ENCODE measurements at places on chromosomes 2 and 18.

- no peak for DNase-seq
These were observed 35.4 kb downstream of the ARHGEF4 start for GRCh38 chr2:130871843-130872740.

GRCh38 chr18:24553571-24554285 is 93.3 kb downstream of the HRH4 start:
- DNase-seq = no peak

DNA sequence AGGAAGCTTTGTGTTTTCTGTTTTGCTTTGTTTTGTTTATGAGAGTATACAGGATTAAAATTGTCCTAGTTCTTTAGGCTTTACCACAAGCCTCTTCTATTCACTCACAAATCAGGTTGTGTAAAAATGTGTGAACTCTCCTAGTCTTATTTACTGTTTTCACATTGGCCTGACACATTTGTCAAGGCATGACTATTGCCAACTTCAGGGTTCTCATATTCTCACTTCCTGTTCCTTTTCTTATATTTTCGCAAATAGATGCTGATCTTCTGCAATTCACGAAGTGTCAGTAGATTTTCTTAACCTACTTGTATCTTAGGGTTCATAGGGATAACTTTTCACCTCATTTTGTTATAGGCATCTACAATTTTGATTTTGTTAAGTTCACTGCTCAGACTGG is 67.1 kb downstream of the CCDC102B start:
- no peak for DNase-seq

GRCh38 chr2:60509066-60509465 is 44.4 kb downstream of the BCL11A start:
- no peak for DNase-seq

DNA sequence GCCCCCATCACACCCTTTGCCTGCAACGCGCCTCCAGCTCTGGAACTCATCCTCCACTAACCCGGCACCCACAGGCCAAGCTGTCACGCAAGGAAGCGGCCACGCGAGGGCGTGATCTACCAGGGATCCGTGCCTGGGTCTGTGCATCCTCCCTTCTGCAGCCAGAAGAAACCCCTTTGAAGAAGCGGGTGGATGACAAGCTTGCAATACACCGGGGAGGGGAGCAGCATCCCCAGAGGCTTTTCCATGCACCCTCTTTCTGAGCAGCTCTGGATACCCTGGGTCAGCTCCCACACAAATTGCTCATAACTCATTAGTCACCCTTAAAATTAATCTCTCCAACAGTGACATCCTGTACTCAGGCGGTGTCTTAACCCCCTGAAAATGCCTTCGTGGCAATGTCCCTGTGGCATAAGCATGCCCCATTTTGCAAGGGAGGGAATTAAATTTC is 47.6 kb downstream of the PDCL3 start:
- peak; percentile 61 for DNase-seq

GRCh38 chr2:218423584-218423983 is 4.7 kb downstream of the VIL1 start:
- DNase-seq = no peak

GRCh38 chr2:61262699-61263098 is 100.7 kb downstream of the C2orf74 start:
- peak; percentile 81 for DNase-seq

- DNase-seq = peak; percentile 88
These were observed 381.2 kb downstream of the TXNL1 start for GRCh38 chr18:56257205-56257604.

- DNase-seq = no peak
These were observed 1089.4 kb upstream of the SLC39A10 start for GRCh38 chr2:194567661-194568017.

DNA sequence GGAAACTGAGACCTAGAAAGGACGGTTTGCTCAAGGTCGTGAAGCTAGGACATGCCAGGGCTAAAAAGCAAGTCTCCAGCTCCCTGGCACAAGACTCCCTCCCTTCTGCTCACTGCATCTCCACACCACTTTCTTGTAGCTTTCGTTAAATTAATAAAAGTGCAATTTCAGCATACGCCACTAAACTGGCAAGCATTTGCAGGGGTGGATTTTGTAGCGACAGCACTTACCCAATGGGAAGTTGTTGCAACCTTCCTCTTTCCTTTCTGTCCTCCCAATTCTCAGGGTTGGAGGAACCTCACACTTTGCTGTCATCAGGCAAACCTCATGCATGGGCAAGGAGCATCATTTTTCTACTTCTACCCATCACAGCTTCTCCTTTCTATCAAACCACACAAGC is 7.4 kb upstream of the RHOB start:
- DNase-seq = no peak

DNA sequence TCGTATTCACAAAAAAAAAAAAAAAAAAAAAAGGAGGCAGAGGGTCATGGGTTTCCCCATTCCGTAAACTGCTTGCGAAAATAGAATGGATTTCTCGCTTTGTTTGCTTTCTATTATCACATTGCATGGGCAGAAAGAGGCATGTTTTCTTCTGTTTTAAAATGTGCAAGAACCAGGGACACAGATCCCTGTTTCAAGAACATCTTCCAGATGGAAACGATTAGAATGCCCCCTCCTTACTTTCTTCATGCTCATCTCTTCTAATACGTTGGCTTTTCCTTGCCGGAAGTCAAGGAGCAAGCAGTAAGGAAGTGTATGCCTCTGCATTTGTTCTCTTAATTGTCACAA is 51.0 kb upstream of the ZNF516 start:
- DNase-seq = no peak

DNA sequence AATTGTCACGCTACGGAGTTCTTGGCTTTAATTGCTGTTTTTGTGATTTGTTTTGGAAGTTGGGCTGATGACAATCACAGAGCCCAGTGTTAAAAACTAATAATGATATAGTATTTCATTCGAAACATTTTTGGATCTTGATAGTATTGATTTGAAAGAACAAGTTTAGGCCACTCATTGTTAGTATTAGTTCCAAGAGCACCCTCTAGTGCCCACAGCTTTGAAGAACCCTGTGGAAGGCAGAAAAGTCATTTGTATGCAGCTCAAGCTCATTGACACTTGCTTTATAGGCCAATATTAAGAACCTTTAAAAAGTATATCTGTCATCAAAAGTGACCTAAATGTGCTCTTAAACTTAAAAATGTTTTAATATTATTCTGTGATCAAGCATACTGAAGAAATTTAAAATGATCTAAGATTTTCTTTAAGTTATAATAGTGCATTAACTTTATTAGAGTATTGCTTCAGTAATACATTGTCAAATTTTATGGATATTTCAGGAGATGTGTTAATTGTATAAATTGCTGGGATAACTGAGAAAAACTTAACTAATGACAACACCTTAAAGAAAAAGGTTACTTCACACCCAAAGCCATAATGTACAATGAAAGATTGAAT is 191.0 kb downstream of the GRB14 start:
- DNase-seq = peak; percentile 8

DNA sequence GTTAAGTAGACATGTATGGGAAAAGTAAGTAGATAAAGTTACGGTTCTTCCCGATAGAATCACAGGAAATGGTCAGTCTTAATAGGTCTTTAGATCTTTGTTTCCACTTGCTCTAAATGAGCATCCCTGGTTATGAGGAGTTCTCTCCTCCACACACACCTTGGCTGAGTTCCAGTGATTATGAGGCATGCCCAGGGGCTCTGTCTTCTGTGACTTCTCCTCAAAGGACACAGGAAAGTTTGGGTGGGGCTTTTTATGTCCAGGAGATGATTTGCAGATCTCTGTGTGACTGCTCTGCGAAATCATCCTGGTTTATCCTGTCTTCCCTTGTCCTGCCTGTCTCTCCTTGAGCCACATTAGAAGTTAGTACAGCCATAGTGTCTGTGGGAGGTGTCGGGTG is 83.9 kb upstream of the EML6 start:
- DNase-seq = no peak

GRCh38 chr2:65355186-65355831 is 77.1 kb downstream of the SPRED2 start:
- DNase-seq = peak; percentile 41

DNA sequence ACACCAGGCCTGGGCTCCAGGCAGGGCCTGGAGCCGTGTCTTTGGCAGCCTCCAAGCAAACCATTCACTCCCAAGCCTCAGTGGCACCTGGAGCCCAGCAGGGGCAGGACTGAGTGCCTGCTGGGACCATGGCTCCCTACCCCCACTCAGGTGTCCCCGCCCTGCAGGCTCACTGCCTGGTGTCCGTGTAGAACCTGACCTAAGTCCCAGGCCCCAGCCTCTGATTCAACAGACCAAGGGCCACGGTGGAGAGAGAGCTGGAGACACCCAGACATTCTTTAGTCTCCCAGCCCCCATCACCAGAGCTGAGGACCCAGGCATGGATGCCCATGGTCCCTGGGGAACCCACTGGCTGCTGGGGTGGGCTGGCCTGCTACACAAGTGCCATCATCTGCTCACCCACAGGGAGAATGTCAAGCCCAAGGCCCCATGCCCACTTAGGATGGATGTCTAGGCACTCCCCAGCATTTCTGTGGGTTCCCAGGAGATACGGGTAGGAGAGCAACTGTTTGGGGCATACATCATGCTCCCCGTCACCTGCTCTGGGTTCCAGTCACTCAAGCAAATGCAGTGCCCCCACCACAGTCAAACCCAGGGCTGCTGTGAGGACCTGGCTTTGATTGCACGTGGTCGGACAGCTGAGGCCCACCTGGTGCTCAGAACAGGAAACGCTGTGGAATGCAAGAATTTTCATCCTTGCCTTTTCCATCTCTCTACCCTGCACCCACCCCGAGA is 42.9 kb upstream of the ATG16L1 start:
- DNase-seq = no peak

DNA sequence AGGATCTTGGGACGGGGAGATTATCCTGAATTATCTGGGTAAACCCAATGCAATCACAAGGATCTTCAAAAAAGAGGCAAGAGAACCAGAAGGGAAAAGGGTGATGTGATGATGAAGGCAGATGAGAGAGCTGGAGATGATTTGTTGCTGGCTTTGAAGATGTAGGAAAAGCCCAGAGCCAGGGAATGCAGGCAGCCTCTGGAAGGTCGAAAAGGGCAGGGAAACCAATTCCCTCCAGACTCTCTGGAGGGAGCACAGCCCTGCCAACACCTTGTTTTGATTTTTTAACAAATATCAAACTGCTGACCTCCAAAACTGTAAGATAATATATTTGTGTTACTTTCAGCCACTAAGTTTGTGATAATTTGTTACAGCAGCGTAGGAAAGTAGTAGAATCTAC is 48.9 kb upstream of the IL1R2 start:
- no peak for DNase-seq

GRCh38 chr2:149145314-149146295 is 107.1 kb downstream of the LYPD6B start:
- no peak for DNase-seq

DNA sequence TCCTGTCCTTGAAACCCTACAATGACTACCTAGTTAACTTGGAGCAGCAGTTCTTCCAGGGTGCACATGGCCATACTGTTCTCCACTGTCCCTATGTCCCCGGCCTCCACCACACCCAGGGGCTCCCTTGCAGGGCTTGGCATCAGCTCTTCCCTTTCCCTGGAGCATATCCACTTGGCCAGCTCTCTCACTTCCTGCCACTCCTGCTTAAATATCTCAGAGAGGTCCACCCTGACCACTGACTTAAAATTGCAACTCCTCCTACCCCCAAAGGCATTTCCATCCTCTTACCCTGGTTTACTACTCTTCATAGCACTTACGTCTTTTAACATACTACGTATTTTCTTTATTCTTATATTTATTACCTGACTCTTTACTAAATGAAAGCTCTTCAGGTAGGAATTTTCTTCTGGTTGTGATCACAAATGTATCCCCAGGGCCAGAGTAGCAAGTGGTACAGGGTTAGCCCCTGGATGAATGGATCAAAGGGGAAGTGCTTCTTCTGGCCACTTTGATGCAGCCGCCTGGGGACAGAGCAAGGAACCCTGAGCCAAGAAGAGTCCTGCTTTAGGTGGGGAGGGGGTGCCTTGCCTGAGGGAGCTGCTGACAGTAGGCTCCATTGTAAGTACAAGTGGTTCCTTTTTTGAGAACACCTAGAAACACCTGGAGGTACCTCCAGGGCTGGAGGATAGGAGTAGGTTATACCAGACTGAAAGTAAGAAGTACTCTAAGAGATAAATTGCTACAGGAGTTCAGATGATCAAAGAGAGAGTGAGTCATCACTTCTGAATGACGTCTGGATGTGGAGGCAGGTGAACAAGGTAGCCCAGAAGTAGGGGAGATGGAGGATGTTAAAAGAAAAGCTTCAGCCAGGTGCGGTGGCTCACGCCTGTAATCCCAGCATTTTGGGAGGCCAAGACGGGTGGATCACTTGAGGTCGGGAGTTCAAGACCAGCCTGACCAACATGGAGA is 82.2 kb downstream of the SOCS6 start:
- no peak for DNase-seq

DNA sequence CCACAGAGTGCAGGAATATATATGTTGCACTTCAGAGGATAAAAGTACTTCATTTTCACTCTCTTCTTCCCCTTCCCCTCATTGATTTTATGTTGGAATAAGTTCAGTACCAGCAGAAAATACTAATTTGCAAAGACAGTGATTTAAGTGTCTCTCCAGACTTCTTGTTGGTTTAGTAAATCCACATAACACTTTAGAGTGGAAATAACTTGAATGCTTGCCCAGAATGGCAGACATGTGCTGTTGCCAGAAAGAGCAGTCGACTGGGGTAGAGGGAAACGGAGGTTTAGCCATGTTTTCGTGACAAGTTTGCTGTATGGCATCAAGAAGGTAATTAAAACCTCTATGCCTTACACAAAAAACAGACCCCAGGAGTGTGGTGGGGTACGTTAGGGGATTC is 246.0 kb upstream of the CXCR4 start:
- no peak for DNase-seq

DNA sequence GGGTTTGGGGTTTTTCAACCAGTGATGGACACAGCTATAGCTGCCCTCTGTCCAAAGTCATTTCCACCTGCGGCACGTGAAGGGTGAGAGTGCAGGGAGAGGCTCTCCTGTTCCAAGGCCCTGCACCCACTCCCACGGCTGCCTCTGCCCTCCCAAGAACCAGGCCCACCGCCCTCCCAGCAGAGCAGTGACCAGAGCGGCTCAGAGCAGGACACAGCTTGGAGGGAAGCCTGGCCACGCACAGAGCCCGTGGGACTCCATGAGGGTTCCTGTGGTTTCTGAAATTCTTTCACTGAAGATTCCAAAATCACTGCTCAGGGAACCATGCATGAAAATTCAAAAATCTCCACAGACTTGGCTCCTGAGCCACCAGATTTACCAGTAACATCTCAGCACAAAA is 67.3 kb upstream of the SALL3 start:
- no peak for DNase-seq

DNA sequence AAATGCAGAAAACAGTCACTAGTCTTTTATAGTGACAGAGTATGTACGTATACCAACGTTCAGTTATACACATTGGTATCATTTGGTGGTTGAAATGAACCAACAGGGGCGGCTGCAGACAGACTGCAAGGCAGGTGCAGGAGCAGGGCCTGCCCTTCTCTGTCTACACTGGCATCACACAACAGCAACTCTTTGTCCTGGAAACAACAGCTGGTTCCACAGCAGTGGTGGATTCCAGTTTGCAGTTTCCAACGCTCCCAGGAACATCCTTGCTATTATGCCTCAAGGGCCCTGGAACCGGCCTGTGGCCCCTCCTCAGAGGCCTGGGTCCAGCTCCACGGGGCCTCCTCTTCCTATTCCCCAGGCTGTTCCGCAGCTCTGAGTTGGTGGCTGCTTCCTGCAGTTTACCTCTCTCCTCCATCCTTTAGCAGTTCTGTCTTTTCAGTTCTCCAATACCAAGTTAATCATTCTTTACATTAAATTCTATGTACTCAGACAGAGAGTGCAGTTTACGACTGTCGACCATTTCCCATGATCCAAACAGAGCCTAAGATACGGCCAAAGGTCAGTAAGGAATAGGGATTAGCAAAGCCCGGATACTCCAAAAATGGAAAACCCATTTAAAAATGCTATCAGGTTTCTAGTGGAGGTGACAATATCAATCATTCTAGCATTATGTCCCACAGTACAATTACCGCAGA is 87.8 kb downstream of the NOL10 start:
- DNase-seq = no peak
